ENCODE measurements at places on chromosomes 3 and 15.

DNA sequence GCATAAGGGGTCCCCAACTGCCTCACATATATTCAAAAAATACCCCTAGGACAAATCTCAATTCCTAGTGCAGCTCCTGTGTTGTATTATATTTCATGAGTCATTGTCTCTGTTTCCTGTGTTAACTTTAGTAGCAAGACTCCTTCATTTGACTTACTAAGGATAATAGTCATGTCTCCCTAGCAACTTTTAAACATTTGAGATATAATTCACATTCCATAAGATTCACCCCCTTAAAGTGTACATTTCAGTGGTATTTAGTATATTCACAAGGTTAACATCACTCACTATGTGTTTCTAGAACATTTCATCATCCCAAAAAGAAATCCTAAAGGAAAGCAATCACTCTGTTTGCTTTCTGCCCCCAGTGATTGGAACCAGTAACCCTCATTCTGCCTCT is 121.3 kb upstream of the WNT7A start:
- DNase-seq, result no peak

DNA sequence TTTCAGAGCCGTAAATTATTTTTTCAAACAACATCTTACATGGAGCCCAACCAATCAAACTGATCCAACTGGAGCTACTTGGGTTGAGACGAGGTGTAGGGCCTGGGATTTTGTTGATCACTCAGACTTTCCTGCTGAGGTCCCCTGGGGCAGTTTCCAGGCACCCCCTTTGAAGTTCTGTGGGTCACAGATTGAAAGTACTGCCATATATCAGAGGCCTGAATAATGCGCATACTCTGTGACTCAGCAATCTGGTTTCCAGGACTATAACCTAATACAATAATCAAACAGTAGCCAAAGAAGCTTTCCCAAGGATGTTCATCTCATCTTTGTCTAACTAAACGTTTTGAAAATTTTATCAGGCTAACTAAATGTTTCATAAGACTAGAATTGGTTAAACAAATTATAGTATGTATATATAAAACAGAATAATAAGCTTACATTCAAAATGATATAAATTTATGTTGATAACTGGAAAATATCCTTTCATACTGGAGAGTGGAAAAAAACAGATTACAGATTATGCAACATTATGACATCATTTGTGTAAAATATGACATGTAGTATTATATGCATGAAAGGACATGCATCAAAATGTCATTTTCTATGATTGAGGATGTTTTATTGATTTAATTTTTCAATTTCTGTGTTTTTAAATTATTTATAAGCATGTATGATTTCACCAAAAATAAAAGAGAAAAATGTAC is 617.1 kb downstream of the NTRK3 start:
- DNase-seq, result no peak

- no peak for DNase-seq
Observed at GRCh38 chr3:125212509-125213363, at the start of gene SLC12A8. Gene SLC12A8 (minus strand): TSS chr3:125212748. CDS start chr3:125211349, 1,399 bp downstream.

DNA sequence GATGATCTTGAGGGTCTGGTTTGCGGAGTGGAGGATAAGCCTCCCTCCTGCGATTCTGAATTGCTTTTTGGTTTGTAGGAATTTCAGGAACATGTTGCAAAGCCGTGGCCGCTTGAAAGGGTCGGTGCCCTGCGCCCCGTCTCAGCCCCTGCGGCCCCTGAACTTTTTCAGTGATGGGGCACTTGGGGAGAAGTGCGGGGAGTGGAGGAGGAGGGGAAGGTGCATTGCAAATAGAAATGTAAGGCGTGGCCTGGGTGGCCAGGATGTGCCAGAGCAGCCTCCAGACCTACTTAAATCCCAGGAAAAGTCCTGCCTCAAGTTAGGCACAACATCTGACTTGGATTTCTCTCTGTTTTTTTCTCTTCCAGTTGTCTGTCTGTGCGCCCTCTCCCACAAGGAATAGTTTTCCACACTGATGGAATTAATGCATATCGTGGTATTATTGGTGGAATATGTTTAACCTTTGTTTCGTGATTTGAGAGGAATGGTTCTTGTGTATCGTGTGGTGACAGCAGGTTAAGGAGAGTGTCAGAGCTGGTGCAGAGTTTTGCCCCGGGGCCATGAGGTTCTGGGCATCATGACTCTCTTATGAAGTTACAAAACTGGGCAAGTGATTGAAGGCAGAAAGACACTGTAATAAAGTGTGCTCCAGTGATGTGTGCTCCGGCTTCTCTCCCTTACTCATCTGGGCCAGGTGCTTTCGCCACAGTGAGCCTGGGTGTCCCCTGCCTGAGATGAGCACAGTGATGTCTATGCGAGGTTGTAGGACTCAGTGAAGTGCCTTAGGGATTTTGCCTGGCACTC is 153.8 kb downstream of the PGPEP1L start:
- DNase-seq, result no peak

GRCh38 chr15:49875392-49875791 is 243.6 kb downstream of the ATP8B4 start:
- no peak for DNase-seq

DNA sequence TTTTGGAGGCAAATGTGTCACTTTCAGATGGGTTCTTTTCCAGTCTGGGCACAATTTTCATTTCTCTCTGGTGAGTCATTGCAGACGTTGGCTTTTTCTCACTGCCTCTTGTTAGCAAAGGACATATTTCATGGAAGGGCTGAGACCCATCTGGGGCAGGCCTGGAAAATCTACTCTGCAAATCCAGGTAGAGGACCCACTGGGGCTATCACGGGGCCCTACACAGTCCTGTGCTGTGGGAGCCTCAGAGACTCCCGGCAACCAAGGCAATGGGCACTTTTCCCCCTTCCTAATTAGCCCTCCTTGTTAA is 58.0 kb downstream of the HRH1 start:
- DNase-seq, result no peak

GRCh38 chr3:106860182-106860581 is 517.1 kb upstream of the CCDC54 start:
- DNase-seq, result no peak

DNA sequence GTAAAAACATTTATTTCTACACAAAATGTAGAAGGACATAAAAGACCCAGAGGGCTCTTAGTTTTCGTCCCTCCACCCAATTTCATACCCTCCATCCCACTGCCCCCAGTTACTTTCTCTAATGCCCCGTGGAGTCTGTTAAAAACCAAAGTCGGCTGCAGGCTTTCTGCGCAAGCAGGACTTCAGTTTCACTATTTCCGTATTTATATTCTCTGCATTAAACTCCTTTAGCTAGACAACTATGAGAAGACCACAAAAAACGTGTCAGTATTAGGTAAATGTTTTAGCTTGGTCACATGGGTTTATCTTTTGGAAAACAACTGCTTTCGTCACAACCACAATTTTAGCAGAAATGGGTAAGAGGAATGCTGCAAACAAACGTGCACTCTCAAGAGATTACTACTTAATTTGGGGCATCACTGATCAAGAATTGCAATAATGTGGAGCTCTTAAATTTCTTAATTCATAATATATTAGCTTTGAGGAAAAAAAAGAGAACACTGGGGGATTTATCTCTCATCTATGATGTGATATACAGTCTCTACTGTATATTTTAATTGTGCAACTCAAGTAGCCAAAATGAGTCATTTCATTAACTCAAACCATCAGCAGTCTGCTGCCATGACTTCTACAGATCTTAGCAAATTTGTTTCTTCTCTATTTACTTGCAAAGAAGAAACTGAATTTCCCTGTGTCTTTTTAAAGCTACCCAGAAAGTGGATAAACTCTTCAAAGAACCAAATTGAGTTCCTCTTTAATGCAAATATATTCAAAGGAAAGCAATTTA is 740 bp upstream of the NSMCE3 start:
- peak; percentile 33 for DNase-seq

DNA sequence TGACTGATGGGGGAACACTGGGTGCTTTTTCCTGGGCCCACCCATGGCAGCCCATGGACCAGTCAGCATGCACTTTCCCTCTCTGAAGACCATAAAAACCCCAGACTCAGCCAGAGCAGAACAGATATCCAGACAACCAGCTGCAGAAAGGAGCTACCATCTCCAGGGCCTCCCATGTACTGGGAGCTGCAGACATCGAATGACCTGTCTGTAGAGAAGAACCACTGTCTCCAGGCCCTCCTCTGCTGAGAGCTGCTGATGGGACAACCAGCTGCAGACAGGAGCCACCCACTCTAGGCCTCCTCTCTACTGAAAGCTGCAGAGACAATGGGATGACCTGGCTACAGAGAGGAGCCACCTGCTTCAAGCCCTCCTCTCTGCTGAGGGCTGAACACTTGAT is 66.6 kb downstream of the PROS1 start:
- no peak for DNase-seq

- DNase-seq, result no peak
Observed at GRCh38 chr3:164007765-164008164, 1070.5 kb downstream of the SI start.
